ENCODE measurements at places on chromosomes 11 and 22.
A peak's percentile ranks its signal among the peaks of the same experiment; 100 is the strongest.

GRCh38 chr22:22245935-22246525 lies 1.4 kb downstream of the VPREB1 start:
- no peak for DNase-seq

DNA sequence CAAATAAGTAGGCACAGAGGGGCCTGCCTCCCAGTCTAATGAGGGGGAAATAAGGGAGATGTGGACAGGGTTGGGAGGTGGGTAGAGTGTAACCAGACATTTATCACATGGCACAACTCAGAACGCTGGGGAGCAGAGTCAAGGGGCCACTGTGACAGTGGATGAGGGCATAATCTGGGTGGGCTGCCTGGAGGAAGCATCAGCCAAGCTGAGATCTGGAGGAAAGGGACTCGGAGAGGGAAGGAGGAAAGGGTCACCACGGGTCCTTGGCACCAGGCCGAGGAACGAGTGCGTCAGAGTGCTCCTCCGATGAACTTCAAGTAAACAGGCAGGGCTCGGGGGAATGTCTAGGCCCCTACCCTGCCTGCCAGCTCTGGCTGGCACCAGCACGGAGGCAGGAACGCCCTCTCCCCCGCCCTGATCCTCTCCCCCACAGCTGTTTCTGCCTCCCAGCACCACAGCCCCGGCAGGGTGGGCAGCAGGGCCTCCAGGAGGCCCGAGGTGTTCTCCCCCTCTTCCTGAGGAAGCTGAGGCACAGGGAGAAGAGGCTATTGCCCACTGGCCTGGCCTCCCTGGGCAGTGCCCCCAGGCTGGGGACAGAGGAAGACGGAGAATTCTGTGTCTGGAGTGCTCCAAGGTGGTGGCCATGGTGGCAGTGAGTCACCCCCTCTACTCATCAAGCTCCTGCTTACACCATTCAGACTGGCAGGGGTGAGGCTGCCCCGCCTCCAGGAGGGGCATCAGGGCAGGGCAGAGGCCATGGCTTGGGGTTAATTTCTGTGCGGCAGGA lies 4.2 kb downstream of the ALDH3B1 start:
- DNase-seq, result peak; percentile 73

- DNase-seq, result no peak
These were observed 83.0 kb downstream of the PDHX start for GRCh38 chr11:34999453-34999852.

- DNase-seq, result no peak
These were observed 8.0 kb upstream of the SLC43A3 start for GRCh38 chr11:57434640-57435546.

GRCh38 chr11:26951809-26952515 lies 42.0 kb upstream of the FIBIN start:
- no peak for DNase-seq

- DNase-seq, result no peak
These were observed 88.0 kb downstream of the ABTB2 start for GRCh38 chr11:34269694-34270245.

GRCh38 chr22:23282089-23282501 lies 101.8 kb downstream of the BCR start:
- no peak for DNase-seq

DNA sequence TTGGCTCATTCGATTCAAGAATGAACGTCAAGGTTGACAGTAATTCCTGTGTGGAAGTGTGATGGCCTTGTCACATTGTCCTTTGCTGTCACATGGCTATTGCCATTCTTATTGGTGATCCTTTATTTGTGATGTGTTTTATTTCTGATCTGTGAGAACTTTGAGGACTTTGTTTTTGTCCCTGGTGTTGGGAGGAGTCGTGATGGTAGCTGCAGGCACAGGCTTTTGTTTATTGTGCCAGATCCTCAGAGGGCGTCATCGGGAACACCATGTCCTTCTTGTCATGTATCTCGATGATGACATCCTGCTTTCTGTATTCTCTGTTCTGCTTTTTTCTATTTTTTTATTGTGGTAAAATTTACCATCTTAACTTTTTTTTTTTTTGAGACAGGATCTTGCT lies 5.6 kb downstream of the PICK1 start:
- DNase-seq, result no peak

GRCh38 chr11:48384670-48385069 lies 18.4 kb upstream of the OR4C5 start:
- no peak for DNase-seq

GRCh38 chr22:29093030-29093429 lies 20.2 kb downstream of the KREMEN1 start:
- no peak for DNase-seq

- DNase-seq, result peak; percentile 65
These were observed 67.7 kb downstream of the SPON1 start for GRCh38 chr11:14029971-14030920.

- DNase-seq, result no peak
These were observed 13.5 kb downstream of the CCDC90B start for GRCh38 chr11:83272627-83273026.

DNA sequence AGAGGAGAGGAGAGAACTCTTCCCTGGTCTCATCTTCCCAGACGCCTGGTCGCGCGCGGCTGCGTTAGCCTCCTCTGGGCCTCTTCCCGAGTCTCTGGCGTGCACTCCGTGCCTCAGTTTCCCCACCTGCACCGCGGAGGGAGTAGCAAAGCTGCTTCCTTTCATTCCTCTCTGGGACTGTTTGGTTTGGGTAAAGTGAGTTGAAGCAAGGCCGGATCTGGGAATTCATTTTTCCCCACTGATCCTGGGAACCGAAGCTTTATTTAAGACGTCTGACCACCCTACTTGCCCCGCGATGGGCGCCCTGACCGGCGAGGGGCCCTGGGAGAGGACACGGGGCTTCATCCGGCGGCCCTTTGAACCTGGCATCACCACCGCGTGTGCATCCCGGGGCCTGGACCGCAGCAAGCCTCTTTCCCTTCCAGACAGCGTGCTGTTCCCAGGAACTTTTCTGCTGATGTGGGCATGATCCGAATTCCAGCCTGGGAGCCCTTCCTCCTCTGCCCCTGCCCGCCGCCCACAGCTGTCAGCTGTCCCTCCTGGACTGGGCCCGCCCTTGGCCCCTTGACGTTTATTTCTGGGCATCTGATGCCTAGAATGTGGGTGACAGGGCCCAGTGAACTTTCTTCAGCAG lies 758 bp downstream of the LDLRAD3 start:
- peak; percentile 59 for DNase-seq

GRCh38 chr11:102323542-102324251 lies 6.4 kb downstream of the BIRC3 start:
- no peak for DNase-seq

DNA sequence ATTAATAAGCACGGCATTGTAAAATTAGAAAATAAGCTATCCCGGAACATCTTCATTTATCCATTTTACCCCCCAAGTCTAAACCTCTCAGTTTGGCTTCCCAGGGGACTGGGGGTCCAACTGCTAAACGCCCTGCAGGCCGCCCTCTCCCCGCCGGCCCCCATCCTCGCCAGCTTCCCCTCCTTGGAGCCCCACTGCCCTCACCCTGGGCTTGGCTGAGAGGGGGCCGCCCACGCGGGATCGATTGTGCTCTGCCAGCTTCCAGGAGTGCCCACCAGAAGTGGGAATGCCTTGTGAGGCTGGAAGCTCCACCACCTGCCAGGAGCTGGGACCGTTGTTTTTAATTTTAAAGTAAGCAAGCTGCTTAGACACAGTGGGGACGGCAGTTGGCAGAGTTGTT lies 353.5 kb downstream of the TBC1D22A start:
- DNase-seq, result no peak

DNA sequence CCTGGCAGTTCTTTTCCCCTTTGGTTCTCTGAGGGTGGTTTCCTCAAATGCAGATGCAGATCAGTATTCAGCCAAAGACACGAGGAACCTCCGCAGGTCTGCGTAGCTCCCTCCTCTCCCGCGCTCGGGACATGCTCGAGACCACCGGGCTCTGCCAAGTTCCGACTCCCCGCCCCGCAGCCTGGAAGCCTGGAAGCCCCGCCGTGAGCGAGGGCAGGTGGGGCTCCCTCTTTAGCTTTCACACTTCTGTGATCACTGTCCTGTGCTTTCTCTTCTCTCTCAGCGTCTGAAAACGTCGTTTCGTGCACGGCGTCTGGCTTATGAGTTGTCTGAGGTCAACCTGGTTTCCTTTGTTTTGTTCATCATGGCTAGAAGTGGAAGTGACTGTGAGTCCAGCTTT lies 26.6 kb downstream of the ZBED4 start:
- peak; percentile 66 for DNase-seq

DNA sequence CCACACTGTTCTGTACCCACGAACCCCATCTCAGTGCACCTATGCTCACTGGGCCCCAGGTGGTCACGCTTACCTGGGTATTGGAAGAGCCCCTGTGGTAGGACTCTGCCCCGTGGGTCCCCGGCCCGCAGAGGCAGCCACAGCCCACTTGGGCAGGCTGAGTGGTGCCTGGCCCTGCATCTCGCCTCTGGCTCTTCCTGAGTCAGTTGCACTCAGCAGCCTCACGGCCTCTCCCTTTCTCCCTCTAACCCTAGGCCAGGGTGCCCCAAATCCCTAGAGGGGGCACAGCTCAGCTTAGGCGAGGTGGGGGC lies 9.7 kb downstream of the CRELD2 start:
- DNase-seq, result no peak

DNA sequence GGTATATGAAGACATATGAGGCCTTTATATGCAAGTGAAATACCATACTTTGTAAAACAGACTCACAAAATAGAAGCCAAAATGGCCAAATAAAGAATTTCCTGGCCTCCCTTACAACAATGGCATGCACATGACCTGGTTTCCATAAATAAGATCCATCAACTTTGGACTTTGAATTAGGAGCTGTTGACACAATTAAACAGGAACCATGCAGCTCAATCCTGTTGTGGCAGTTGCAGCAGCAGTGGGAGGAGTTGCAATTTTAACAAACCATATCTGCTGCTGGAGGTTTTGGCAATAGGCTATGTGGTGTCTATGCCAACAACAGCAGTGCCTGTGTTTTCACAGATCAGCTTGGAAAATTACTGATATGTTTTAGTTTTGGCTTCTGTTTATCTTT lies 818.6 kb downstream of the FAM181B start:
- DNase-seq, result no peak

- no peak for DNase-seq
These were observed 2.1 kb downstream of the FEZ1 start for GRCh38 chr11:125494031-125494360.

- DNase-seq, result no peak
These were observed 34.5 kb downstream of the TNKS1BP1 start for GRCh38 chr11:57290288-57290687.

DNA sequence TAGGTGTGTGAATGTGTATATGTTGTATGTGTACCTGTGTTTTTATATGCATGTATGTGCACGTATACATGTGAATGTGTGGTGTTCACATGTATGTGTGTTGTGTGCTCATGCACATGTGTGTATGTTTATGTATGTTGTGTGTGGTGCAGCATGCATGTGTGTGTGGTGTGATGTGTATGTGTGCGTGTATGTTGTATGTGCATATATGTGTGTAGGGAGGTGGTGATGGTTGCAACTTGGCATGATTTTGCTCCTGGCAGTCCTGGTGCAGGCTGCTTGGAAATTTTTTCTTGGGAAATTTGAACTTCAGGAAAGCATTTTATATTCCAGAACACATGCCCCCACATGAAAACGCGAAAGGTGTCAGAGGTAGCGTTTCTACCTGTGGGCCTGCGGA lies 1177.8 kb downstream of the TBC1D22A start:
- DNase-seq, result peak; percentile 2

- DNase-seq, result no peak
These were observed 16.0 kb upstream of the SMIM35 start for GRCh38 chr11:118102721-118103261.

DNA sequence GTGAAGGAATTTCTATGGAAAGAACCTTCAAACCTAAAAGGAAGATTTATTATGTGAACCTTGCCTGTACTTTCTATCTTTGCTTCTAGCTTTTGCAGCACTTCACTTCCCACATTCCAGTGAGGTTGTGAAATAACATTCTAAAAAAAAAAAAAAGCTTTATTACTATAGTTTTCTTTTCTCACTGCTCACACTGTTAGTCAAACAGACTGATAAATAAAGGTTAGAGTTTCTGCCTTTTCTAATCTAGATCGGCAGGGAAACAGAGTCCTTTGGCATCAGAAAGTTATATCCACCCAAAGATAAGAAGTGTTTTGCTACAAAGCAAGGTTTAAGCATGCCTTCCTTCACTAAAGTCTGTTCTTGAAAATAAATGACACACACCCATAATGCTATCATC lies 2.8 kb downstream of the AAMDC start:
- no peak for DNase-seq

GRCh38 chr11:93648158-93648557 lies 13.3 kb upstream of the CEP295 start:
- DNase-seq, result no peak

- peak; percentile 72 for DNase-seq
These were observed 19.3 kb upstream of the MRGPRX2 start for GRCh38 chr11:19079643-19080440.

DNA sequence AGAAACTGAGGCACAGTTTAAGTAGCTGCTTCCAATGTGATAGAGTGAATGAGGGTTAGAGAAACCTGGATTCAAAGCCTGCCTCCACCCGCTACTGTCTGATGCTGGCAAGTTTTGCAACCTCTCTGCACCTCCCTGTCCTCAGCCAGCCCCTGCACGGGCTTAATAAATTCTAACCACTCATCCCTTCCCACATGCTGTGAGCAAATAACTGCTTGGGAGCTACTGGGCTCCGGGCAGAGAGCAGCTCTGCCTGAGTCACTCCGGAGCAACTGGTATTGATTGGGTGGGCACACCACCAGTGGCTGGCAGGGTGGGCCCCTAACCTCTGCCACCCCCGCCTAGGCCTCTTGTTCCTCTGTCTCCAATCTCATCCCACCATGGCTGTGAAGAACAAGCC lies 104.3 kb upstream of the SYT13 start:
- DNase-seq, result no peak

- DNase-seq, result no peak
These were observed 822 bp downstream of the MARK2 start for GRCh38 chr11:63839508-63840355.

- peak; percentile 48 for DNase-seq
These were observed 855.9 kb downstream of the TBC1D22A start for GRCh38 chr22:47618180-47619010.

DNA sequence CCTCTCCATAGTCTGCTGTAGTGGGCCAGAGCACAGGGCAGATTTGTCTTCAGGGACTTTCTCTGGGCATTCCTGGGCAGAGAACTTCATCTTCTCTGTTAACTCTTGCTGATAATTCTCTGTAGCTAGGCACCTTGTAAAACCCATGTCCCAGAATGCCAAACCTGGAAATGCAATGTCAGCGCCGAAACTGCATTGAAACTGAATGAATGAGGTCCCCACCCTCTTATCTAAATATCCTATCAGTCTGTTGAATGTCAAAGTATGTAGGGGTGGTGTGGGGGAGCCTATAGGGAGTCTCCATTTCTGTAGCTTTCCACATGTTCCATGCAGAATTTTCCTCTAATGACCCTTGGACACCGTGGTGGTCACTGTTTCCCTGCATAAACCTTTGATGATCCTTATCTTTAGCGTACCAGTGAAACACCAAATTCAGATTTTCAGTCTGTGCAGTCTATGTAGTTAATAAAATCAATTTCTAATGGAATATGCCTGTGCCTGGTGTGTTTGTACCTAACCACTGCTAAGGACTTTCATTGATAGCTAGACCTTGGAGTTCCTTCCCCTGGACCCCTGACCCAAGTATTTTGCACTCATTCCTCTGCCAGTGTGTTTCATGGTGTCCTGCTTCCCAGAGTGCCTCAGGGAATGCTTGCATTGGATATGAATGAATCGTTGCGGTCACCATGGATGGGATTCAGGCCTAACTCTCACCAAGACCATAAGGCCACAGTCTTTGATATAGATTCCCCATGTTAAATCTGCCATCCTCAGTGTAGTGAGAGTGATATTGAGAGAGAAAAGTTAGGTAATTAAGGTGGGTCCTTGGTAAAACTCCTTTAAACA lies 2.5 kb upstream of the CABIN1 start:
- no peak for DNase-seq

Measured in islet precursor cell (in vitro differentiated cells).